ENCODE measurements at places on chromosomes 12 and 14.

DNA sequence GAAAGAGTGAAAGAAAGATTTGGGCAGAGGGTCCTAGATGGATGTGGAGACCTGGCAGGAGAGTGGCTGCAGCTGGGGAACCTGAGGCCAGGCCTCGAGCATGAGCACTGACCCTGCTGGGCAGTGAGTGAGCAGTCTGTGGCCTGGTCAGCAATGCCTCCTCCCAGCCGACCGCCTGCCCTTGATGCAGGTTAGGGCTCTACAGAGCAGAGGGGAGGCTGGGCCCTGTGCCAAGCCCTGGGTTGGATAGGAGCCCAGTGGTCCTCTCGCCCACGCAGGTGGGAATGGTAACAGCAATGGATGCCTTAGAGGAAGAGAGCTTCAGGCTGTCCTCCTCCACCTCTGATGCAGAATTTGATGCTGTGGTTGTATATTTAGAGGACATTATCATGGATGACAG lies 59.8 kb downstream of the RAB35 start:
- DNase-seq, result no peak

GRCh38 chr12:106774808-106775524 lies 484 bp downstream of the RIC8B start:
- DNase-seq, result peak; percentile 8

DNA sequence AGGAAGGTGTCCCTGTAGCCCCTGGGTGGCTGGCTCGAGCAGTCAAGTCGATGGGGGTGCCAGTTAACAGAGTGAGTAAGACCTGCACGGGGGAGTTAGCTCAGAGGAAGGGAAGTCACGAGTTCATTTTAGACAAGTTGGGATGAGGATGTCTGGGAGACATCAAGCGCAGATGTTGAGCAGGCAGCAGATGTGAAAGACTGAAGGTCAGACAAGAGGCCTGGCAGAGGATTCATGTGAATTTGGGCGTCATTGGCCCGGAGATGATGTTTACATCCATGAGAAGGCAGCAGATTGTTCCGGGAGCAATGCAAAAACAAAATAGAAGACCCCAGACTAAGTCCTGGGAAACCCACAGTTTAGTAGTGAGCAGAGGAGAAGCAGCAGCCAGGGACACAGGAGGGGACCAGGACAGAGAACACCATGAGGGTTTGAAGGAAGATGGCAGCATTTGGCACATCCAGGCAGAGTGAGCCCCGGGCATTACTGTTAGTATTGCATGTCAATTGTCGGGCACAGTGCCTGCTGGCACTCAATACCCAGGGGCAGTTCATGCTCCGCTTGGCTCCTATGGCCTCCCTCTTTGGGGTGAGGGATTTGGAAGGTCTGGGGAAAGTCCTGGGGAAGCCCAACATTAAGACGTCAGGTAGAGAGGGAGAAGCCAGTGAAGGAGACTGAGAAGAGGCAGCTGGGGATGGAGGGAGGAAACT lies 15.1 kb downstream of the LTBP2 start:
- DNase-seq, result no peak

DNA sequence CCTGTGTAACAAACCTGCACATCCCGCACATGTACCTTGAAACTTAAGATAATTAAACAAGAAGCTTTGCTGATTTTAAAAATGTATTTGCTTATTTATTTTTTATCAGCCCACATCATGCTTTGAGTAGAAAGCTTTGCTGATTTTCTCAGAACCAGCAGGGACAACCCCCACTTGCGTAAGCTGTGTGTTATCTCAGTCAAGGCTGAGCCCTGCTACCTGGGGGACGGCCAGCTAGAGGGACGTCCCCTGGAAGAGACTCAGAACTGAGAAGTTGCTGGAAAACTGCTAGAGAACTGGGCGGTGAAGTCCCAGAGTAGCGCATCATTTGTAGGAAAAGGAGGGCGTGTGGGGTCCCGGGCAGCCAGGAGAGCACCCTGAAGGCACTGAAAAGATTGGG lies 4.1 kb upstream of the PLEK2 start:
- DNase-seq, result no peak

GRCh38 chr12:26037615-26038220 lies 79.2 kb downstream of the RASSF8 start:
- DNase-seq, result no peak

GRCh38 chr12:13179211-13180074 lies 17.1 kb upstream of the EMP1 start:
- DNase-seq, result peak; percentile 56

- no peak for DNase-seq
These were observed 1.3 kb downstream of the STRAP start for GRCh38 chr12:15883536-15883935.

- DNase-seq, result no peak
These were observed 198.4 kb upstream of the ATXN7L3B start for GRCh38 chr12:74339211-74339610.

GRCh38 chr12:92257261-92257660 lies 111.6 kb upstream of the BTG1 start:
- DNase-seq, result no peak

GRCh38 chr12:10618338-10618987 lies 5.1 kb upstream of the MAGOHB start:
- no peak for DNase-seq

DNA sequence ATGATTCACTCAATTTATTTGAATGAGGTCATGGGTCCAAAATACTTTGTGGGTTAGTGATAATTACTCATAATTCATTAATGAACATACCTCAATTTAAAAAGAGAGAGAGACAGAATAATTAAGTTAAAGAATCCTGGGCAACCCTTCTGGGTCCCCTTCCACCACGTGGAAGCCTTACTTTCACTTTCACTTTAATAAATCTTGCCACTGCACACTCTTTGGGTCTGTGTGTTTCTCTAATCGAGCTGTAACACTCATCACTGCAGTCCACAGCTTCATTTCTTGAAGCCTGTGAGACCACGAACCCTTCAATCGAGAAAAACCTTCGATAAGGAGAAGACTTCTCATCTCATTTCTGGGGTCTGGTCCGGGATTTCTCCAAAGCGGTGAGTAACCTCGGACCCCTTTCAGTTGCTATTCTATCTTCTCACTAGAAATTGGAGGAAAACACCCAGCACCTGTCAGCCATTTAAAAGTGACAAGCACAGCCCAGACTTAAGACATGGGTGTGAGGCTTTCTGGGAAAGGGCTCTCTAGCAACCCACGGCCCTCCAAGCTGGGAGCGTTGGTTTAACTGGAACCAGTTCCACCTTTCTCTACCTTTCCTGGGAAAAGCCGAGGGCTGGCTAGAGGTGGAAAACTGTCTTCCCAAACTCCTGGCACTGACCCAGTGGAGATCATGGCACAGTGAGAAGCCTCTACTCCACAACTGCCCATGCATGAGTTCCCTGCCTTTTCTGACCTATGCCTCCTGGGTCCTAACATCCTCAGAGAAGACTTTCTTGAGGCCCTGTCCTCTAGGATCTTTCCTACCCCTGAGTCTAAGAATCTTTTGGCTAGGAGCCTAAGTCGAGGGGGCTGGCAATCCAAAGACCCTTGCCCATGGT lies 148.8 kb upstream of the ATF7IP start:
- no peak for DNase-seq

GRCh38 chr12:111066744-111067437 lies 146.5 kb upstream of the MYL2 start:
- no peak for DNase-seq

DNA sequence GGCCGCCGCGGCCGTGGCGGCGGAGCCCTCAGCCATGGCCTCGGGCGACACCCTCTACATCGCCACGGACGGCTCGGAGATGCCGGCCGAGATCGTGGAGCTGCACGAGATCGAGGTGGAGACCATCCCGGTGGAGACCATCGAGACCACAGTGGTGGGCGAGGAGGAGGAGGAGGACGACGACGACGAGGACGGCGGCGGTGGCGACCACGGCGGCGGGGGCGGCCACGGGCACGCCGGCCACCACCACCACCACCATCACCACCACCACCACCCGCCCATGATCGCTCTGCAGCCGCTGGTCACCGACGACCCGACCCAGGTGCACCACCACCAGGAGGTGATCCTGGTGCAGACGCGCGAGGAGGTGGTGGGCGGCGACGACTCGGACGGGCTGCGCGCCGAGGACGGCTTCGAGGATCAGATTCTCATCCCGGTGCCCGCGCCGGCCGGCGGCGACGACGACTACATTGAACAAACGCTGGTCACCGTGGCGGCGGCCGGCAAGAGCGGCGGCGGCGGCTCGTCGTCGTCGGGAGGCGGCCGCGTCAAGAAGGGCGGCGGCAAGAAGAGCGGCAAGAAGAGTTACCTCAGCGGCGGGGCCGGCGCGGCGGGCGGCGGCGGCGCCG lies 381 bp downstream of the YY1 start:
- no peak for DNase-seq

DNA sequence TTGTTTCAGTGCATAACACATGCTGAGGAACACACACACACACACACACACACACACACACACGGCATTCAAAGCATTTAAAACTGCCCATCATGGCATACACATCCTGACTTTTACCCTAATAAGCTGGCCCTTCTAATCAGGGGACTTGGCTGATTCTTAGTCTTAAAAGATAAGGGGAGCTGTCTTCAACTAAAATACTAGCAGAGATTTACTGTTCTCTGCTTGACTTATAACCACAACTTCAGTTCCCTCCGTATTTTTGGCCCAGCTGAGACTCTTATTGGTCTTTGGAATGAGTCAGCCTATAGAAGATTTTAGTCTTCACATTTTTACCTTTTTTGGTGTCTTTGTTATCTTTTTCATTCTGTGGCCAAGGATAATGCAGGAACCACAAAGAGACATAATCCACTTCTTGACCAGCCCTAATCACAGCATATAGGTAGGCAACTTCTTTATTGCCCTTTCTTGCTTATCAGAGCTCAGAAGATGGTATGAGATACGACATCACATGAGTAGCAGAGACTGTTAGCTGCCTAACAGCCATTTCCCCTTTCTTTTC lies 25.1 kb upstream of the SLC8A3 start:
- no peak for DNase-seq

GRCh38 chr12:53427905-53428594 lies 4.4 kb downstream of the AMHR2 start:
- no peak for DNase-seq

DNA sequence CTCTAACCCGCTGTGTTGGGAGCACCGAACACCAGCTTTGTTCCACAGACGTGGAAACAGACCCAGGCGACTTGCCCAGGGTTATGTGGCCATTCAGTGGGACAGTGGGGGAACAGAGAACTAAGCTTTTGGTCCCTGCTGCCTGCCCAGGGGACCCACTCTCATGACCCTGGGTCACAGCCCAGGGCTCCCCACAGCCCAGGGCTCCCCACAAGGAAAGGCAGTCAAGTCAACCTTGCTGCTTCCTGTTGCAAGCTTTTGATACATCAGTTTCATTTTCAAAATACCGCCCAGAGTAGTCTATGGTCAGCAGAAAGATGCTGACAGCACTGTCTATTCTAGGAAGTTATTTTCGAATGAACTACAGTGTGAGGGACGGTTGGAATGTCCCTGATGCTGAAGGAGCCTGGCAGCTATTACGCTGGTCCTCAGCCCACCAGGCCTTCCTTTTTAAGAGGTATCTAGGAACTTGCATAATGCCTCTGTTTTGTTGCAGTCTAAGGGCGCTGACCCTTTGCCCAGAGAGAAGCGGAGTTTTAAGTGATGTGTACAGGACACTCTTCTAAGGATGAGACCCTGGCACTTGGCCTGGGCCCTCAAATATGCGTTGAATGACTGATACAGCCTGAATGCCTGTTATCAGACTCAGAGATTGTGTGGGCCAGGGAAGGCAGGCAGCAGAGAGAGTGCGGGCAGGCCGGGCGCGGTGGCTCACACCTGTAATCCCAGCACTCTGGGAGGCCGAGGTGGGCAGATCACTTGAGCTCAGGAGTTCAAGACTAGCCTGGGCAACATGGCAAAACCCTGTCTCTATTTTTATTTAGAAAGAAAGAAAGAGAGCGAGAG lies 12.6 kb upstream of the TTC7B start:
- DNase-seq, result no peak

DNA sequence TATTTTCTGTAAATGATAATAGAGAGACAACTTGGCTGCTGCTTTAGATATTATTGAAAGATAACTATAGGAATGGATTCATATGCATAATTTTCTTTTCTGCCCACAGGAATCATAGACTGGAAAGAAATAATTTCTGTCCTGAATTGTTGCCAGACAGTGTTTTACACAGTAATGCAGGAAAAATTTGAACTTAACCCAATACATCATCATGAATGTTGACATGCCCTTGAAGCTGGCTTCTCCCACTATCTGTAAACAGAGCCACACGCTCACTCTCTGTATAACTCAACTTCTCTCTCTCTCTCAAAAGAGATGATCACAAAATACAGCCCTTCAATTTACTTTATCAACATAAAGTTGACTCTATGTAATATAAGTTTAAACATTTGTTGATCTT lies 56.6 kb downstream of the PAX9 start:
- DNase-seq, result no peak

- DNase-seq, result no peak
These were observed 173.6 kb upstream of the ALG10B start for GRCh38 chr12:38142974-38143373.

- no peak for DNase-seq
These were observed 2.9 kb upstream of the CLEC1A start for GRCh38 chr12:10101648-10102220.

DNA sequence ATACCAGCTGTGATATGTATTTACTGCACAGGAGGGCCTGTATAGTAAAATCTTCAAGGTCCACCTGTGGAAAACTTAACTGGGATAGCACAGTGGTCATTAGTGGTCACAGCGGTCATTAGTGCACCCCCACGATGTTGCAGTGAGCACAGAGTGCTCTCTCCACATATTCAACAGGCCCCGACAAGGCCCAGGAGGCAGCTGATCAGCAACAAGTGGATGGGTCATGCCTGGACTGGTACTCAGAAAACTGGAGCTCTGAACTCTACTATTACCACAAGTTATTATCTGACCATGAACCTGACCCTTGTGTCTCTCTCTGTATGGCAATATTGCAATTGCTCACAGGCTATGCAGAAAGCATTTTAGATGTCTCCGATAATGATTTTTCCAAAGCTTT lies 129.5 kb downstream of the SLC35F4 start:
- no peak for DNase-seq

GRCh38 chr14:21071225-21072030 lies 1.3 kb downstream of the ARHGEF40 start:
- DNase-seq, result no peak

DNA sequence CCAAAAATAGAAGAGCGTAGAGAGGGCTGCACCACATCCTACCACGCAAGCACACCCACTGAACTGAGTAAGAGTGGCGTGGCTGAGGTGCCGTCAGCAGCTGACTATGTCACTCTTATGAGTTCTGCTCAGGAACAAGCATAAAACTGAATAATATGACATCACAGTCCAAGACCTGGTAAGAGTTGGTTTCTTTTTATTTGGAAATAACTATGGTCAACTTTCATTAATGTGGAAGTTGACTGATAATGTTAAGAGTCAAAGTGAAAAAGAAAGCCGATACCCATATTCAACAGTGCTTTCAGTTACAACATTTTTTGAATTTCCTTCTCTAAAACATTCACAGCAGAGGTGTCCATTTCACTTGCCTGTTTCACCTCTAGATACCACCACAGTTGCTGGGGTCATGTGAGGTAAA lies 44.6 kb downstream of the GNS start:
- DNase-seq, result no peak

- no peak for DNase-seq
These were observed 10.3 kb downstream of the TEX22 start for GRCh38 chr14:105408592-105408991.

- DNase-seq, result peak; percentile 90
These were observed 16.9 kb downstream of the ASB2 start for GRCh38 chr14:93959239-93960107.

Data from activated CD4-positive, alpha-beta T cell treated with anti-CD3 and anti-CD28 coated beads for 4 hours (primary cell).